ENCODE measurements at places on chromosomes 7 and 10.

DNA sequence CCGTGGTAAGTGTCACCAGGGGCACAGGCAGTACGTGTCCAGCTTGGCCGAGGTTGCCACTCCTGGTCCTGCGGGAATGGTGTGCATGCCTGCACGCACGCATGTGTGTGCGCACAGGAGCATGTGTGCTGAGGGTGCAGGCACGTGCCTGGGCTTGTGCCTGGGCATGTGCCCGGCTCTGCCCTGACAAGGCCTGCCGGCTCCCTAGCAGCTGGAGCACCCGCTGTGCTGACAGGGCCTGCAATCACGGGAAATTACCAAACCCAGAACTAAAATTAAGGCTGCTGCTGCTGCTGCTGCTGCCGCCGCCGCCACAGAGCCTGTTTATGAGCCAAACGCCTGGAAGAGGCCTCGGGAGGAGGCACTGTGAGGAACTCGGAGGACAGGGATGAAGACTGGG lies 28.7 kb downstream of the GHRHR start:
- DNase-seq, result no peak

- DNase-seq, result no peak
Observed at GRCh38 chr7:85710960-85711359, 524.1 kb upstream of the SEMA3D start.

- DNase-seq, result no peak
Observed at GRCh38 chr7:2452074-2452507, 24.1 kb downstream of the GRIFIN start.

- DNase-seq, result no peak
Observed at GRCh38 chr7:127093340-127093739, 159.4 kb downstream of the GRM8 start.

GRCh38 chr10:29041616-29042015 lies 247.3 kb upstream of the LYZL1 start:
- no peak for DNase-seq

DNA sequence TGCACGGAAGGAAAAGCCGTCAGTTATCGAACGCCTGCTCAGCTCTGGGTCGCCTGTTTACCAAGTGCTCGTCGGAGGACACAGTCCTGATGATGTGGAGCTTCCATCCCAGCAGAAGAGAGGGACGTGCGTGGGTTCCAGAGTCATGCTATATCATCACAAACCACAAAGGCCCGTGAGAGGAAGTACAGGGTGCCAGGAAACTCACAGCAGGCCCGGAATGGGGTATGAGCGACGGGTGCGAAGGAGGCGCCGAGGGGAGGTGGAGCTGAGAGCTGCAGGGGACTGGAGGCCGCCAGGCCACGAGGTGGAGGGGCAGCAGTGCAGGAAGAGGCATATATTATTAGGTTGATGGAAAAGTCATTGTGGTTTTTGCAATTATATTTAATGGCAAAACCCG lies 102.5 kb downstream of the ACTR3B start:
- no peak for DNase-seq

DNA sequence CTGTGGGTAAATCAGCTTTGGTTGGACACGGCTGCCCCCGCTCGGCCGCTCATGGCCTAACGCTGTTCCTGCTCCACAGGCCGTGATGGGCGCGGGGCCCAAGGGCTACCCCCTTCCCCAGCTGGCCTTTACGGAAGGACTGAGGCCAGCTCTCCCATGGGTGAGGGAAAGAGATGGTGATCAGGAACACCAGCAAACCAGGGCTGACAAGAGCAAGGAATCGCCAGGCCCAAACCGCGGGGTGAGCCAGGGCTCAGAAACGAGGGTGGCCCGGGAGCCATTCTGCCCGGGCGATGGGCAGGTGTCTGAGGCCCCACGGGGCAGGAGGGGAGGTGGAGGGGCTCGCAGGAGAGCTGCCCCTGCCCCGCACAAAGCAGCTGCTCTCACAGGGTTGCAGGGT lies 26.6 kb downstream of the GPER1 start:
- DNase-seq, result no peak

DNA sequence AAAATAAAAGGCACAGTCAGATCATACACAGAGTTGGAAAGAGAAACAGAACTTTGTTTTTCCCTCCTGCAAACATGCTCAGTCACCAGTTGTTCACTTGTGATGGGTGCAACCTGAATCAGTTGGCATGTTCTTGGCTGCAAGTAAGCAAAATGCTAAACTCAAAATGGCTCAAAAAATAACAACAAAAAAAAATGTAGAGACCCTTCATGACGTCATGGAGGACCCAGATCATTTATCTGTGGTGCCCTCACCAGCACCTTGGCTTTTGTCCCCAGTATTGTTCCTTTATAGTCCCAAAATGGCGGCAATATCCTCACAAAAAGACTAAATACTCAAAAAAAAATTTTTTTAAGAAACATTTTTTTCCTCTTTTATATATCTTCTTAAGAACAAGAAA lies 112.4 kb downstream of the CABCOCO1 start:
- DNase-seq, result no peak

DNA sequence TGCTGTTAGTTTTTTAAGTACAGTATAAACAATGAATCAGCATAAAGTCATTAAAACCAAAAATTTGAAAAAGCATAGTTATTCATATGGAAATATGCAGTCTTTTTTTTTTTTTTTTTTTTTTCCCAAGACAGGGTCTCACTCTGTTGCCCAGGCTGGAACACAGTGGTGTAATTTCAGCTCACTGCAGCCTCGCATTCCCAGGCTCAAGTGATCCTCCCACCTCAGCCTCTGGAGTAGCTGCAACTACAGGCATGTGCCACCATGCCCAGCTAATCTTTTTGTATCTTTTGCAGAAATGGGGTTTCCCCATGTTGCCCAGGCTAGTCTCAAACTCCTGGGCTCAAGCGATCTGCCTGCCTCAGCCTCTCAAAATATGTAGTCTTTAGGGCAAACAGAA lies 182.0 kb downstream of the SEMA3E start:
- DNase-seq, result no peak

DNA sequence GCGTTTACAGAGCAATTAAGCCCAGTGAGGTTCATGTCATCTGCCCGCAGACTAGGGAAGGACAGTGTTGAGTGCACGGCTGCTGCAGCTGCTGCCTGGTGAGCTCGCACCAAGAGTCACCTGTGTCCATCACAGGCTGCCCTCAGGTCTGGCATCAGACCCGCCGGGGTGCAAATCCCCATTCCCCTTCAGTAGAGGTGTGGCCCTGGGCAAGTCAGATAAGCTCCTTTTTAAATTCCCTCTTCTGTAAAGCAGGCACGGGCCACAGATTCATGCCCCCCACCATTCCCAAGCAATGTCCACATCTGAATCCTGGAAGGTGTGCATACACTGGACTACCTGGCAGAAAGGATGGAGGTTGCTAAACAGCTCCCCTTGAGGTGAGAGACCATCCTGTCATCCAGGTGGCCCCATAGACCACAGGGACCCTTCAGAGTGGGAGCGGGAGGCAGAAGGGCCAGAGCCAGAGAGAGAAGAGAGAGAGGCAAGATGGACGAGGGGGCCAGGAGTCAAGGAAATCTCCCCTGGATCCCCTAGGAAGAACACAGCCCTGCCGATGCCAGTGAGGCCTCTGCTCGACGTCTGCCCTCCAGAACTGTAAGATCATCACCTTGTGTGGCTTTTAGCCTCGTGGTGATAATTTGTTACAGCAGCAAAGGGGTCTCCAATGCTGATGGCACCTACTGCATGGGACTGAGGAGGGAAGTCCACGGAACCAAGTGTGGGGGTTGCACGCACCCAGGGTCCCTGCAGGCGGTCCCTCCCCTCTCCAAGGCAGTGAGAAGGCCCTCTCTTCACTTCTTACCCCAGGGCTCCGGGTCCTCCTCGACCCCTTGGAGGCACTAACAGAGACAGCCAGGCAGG lies 168.8 kb downstream of the TCERG1L start:
- DNase-seq, result no peak

- no peak for DNase-seq
Observed at GRCh38 chr10:79140855-79141254, 72.1 kb downstream of the ZMIZ1 start.

DNA sequence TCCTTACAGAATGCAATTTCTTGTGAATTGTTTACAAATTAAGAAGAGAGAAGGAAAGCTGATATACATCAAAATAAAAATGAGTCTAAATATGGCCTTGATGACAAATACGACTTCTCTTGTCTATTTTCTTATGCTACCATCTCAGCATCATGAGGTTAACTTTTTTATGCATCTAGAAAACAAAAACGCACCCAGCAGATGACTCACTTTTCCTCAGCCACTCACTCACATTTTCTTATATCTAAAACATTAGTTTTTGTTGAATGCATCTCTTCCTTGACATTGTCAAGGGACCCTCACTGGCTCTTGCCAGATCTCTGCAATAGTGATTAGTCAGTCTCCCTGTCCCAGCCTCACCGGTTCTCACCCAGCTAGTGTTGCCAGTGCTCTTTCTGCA lies 256.4 kb upstream of the SLC26A5 start:
- DNase-seq, result no peak
